ENCODE measurements at places on chromosomes 4 and X.

- DNase-seq = no peak
Observed at GRCh38 chrX:111492085-111492484, 19.4 kb upstream of the SERTM2 start.

- no peak for DNase-seq
Observed at GRCh38 chr4:146124023-146124680, 51.4 kb upstream of the LSM6 start.

- no peak for DNase-seq
Observed at GRCh38 chrX:48919947-48920717, 1.3 kb upstream of the PIM2 start.

GRCh38 chr4:5474756-5475155 lies 233.6 kb downstream of the EVC2 start:
- no peak for DNase-seq

GRCh38 chr4:69830560-69831269 lies 29.2 kb downstream of the SULT1E1 start:
- no peak for DNase-seq

GRCh38 chr4:18103876-18104605 lies 82.5 kb upstream of the LCORL start:
- no peak for DNase-seq

DNA sequence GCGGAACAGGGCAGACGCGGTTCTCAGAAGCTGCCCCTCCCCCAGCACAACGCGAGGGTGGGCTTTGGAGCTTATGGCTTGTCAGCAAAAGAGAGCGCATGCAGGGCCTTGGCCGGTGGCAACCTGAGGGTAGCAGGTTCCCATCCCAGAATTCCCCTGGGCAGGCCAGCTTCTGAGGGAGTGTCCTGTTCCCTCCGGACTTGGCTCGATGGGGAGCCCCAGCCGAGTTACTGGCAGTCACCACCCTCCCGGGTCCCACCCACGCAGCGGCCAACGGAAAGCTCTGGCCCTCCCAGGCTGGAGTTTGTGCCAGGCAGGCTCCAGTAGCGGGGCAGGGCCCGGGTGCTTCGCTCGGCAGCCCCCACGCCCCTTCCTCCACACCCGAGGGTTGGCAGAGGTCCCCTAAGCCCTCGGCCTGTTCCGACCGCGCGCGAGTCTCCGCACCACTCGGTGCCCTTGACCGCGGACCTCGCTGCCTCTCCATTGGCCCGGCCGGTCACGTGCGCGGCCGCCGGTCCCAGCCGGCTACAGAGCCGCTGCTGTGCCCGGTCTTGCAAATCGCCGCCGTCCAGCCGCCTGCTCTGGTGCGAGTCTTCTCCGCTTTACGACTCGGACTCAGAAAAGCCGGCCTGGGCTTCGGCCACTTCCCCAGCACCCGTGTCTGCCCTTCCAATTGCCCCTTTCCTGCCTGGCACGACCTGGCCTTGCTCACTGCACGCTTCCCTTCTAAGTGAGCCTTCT lies 20.9 kb upstream of the MTM1 start:
- no peak for DNase-seq

DNA sequence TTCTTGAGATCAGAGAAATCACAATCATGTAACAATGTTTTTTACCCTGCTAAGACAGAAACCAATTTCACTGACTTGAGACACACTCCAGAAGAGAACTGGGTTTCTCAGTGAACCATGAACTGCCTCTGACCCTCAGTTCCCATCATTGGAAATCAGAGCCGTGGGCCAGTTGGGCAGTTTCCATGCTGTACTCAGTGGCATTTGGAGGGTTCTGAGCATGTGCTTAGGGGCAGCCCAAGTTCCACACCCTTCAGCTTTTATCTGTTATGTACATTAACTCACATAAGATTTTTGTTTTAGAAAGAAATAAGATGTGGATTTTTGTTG lies 77.9 kb downstream of the BTC start:
- no peak for DNase-seq

DNA sequence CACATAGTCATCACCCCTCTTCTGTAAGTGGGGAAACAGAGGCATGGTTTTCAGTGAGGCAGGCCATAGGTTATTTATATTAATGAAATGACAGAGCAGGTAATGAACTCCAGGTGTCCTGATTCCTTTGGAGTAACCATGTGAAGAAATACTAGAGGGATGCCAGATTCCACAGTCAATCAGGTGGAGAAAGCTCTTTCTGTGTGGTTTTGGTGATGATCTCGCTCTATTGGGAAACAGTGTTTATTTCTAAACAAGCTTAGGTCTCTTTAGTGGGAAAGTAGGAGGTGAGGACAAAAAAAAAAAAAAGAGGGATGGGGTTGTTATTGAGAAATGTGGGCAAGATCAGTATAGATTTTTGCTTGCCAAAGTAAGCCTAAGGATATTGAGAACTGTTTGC lies 12.2 kb downstream of the DOCK11 start:
- DNase-seq = no peak

DNA sequence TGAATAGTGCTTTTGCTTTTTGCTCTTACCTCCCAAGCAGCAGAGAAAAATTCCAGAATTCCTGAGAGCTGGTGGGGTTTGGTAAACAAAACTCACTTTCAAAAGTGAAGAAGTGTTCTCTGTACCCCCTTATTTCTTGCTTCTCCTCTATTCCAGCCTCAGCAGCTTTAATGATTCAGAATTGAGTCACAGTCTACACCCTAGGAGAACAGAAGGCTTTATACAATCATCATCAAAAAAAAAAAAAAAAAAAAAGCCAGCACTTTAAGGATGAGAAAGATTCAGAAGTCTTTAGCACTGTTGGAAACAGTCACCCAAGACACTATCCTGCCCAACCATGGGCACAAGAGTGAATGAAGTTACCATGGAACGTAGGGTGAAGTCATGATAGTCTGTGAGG lies 1583.1 kb upstream of the PCDH10 start:
- DNase-seq = no peak

GRCh38 chr4:182807767-182808548 lies 109.2 kb downstream of the DCTD start:
- no peak for DNase-seq

DNA sequence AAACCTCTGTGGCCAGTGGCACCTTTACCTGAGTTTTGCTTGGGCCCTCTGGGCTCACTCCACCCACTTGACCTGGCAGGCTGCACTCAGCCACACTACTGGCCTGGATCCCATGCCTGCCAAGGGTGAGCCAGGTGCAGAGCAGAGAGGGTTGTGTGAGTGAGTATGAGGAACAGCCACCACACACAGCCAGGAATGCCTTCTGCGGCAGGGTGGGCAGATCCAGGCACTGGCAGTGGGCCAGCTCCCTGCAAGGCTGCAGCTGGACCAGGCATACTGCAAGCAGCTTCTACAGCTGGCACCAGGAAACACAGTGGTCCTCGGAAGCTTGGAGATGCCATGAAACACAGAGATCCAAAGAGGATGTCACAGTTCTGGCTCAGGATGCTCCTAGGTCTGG lies 570.1 kb upstream of the ACTRT1 start:
- no peak for DNase-seq

- DNase-seq = no peak
Observed at GRCh38 chr4:31071508-31072486, 351.6 kb downstream of the PCDH7 start.

- DNase-seq = no peak
Observed at GRCh38 chr4:2436301-2436700, 17.5 kb downstream of the CFAP99 start.

DNA sequence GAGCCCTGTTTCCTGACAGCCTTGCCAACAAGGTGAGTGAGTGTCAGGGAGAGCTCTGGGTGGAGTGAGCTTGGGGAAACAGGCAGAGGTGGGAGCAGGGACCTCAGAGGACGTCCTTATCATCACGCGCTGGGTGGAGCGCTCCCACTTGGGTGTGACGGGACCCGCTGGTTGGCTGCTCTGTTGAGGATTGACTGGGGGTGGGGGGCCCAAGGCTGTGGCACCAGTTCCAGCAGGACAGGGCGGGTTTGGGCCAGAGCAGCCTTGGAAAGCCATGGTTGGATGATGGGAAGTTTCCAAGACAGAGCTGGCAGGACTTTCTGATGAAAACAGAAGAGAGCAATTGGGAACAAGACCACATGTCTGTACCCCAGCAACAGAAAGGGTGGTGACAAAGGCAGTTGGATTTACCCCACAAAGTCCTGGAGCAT lies 3.0 kb upstream of the PCGF3 start:
- DNase-seq = no peak

DNA sequence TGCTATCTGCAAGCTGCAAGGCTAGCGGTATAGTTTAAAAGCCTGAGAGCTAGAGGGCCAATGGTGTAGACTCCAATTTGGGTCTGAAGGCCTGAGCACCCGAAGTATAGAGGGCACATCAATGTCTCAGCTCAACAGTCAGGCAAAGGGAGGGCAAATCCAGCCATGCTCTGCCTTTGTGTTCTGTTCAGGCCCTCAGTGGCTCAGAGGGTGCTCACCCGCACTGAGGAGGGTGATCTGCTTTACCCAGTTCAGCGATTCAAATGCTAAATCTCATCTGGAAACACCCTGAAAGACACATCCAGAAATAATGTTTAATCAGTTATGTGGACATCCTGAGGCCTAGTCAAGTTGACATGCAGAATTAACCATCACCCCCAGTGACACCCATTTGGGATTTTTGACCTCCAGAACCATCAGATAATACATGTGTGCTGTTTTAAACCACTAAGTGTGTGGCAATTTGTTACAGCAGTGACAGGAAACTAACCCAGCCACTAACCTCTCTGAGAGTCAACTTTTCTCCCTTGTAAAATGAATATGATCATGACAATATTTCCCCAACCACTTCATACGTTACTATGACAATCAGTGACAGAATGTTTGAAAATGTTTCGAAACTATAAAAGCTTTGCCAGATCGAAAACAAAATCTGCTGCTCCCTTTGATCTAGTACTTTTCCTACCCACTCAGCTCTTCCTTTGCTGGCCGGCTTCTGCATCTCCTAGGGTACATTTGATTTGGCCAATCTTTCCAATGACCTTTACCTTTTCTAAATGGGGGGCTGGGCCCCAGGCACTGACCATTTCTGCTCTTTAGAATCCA lies 8.4 kb upstream of the TBL1X start:
- DNase-seq = no peak

DNA sequence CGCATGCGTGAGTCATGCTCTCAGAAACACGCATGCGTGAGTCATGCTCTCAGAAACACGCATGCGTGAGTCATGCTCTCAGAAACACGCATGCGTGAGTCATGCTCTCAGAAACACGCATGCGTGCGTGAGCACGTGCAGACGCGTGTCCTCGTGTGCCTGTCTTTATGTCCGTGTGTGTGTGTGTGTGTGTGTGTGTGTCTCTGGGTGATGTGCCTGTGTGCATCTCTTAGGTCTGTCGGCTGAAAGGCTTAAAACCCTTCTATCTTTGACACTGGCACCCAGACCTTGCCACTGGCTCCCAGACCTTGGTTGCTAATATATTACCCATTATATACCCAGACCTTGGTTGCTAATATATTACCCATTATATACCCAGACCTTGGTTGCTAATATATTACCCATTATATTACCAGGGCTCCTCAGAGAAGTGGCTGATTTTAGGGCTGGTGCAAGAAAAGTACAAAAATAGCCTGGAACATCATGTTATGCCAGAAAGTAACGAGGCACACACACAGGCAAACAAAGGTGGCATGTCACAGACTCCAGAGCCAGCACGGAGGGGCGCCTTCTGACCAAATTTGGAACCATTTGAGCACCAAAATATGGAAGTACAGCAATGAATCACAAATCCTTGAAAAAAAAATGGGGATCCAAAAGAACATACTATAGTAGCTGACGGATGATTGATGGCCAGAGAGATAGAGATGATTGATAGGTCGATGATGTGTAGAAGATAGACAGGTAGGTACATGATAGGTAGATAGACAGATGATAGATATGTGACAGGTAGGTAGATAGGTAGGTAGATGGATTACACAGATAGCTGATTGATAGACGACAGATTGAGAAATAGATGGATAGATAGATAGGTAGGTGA lies 19.2 kb upstream of the ADRA2C start:
- DNase-seq = no peak
